NCI-H748 treated with DMSO at 0.1 percent for 48 hours (cell line): ENCODE measurements at places on chromosomes 7 and 10.
A peak's percentile ranks its signal among the peaks of the same experiment; 100 is the strongest.

- peak; percentile 62 for DNase-seq
These were observed 1.6 kb upstream of the ADARB2 start for GRCh38 chr10:1738950-1739349.

- no peak for DNase-seq
These were observed 7.7 kb downstream of the AGR3 start for GRCh38 chr7:16874066-16874465.

GRCh38 chr10:86545101-86545500 lies 23.5 kb upstream of the WAPL start:
- DNase-seq: no peak

DNA sequence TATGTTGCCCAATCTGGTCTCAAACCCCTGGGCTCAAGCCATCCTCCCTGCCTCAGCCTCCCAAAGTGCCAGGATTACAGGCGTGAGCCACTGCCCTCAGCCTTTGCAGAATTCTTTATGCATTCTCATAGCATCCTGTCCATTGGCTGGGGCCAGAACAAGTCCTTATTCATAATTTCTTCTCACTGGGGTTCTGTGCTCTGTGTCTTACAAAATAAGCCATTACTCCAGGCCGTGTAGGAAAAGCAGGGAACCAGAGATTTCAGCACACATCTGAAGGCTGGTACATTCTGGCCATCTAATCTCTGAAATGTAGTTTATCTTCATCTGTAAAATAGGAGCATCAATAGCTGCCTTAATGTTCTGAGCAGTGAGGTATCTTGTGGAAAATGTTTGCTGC lies 10.3 kb upstream of the OCM start:
- DNase-seq: no peak

GRCh38 chr7:81260152-81260551 lies 341.3 kb upstream of the SEMA3C start:
- DNase-seq: no peak

GRCh38 chr7:19747740-19748339 lies 25.6 kb downstream of the TMEM196 start:
- peak; percentile 46 for DNase-seq

GRCh38 chr10:71463111-71463510 lies 66.4 kb downstream of the CDH23 start:
- DNase-seq: no peak

GRCh38 chr7:42144604-42145003 lies 92.4 kb downstream of the GLI3 start:
- no peak for DNase-seq

DNA sequence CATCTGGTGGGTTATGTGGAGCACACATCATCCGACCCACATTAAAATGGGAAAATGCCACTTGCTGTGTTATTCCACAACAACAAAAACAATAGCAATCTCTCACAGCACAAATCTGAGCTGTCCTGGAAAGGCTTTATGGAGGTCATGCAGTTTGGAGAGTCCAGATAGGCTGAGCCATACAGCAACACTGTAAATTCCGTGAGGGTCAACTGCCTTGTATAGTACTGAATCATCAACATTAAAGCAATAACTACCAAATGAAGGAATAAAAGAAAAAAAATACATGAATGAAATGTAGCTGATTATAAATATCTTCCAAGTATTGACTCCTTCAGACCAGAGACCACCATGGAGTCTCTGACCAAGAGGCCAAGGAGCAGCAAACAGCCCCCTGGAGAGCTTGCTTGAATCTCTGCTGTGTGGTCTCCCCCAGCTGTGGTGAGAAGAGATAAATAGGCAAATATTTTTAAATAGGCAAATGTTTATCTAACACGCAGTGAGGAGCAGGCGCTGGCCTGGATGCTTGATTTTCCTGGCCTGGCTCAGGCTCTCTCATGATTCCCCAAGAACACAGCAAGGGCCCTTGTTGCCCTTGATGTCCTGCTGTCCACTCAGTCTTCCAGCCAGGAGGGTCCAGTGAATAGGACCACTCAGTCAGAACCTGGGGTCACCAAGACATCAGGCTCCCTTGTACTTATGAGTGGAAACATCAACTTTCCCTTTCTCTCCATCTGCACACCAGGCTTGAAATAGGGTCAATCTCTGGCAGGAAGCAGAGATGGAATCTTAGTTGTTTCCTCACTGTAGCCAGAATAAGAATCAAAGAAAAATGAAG lies 1021.3 kb downstream of the XPNPEP1 start:
- DNase-seq: no peak

DNA sequence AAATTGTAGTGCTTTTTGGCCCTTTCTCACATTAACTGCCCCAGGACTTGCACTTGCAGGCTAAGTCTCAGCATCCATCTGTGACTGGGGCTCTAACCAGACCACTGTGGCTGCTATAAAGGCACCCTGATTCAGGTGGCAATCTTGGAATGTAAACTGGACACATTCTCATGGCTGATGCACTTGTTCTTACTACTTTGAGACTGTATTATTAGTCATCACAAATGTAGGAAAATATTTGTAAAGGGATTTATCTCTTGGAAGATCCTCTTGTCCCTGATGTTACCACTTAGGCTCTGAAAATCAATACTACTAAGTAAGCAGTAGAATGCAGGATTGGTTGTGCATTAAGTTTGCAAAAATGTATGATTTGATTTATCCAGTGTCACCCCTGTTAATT lies 25.0 kb downstream of the PDE1C start:
- DNase-seq: no peak

- peak; percentile 55 for DNase-seq
These were observed 135.8 kb downstream of the ARID5B start for GRCh38 chr10:62037166-62037831.

DNA sequence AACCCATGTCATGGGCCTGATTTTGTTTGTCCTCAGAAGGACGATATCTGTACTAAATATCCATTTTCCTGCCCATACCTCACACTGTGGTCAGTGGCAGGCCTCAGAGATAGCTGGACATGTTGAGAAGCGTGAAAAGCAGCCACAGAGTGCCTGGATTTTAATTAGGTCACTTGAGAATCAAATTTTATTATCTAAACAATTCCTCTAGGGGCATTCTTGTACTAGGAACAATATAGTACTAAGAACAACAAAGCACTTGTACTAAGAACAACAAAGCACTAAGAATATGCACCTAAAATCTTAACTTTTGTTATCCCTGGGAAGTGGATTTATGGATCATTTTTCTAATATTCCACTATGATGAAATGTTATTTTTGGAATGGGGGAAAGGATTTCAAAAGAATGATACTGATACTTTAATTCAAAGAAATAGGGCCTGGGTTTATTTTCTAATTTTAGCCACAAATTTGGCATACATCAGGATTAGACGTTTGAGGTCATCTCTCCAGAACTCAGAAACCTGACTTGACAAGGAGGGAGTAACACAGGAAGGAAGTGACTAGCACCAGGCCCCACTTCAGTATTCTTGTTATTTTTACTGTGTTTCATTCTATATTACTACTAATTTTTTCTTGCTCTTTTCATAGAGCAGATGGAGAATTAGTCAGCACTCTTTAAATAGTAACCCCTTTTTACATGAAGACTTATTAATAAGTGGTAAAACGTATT lies 112.2 kb downstream of the EXOC4 start:
- DNase-seq: no peak

DNA sequence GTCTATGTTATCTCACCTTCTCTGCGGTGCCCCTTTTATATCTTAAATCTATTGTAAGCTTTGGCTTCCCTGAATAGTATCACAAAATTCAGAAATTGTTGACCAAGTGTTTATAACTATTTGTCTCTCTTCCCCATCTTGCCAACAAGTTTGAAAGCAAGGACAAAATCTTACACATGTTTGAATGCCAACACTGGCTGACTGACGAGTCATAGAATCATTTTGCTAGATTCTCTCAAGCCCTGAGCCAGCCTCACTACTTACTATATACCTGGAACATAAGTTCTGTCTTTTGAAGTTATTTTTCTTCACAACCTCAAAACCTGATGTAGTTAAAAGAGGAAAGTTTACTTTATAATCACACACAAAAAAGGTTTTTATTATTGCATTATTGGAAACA lies 700.7 kb downstream of the PHTF2 start:
- DNase-seq: no peak

GRCh38 chr7:32033006-32033405 lies 37.2 kb downstream of the PDE1C start:
- DNase-seq: no peak

- DNase-seq: no peak
These were observed 18.0 kb upstream of the DLG5 start for GRCh38 chr10:77944519-77944918.

DNA sequence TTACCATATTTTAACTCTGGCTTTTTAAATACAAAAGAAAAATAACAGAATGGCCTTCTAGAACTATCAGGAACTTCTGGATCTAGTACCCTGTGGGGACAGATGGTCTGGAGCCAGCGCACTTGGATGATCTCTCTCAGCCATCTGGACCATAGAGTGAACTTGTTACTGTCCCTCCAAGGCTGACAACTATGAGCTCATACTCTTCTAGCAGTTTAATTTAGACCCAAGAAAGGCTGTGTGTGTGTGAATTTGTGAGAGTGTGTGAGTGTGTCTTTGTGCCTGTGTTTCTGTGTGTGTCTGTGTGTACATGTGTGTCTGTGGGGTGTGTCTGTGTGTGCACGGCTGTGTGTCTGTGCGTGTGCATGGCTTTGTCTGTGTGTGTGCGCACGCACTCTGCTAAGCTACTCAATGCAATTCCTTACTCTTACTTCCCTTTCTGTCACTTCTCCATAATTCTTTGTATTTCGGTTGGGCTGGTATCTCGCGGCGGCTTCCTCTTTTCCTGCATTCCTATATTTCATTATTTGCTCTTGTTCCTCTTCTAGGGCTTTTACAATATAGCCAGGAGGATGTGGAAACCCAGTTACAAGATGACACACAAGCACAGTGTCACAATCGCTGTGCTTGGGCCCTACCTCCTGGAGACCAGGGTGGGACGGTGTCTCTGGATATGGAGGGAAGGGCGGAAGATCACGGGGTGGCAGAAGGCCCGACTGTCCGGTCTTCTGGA lies 51.9 kb downstream of the IKZF1 start:
- DNase-seq: no peak

DNA sequence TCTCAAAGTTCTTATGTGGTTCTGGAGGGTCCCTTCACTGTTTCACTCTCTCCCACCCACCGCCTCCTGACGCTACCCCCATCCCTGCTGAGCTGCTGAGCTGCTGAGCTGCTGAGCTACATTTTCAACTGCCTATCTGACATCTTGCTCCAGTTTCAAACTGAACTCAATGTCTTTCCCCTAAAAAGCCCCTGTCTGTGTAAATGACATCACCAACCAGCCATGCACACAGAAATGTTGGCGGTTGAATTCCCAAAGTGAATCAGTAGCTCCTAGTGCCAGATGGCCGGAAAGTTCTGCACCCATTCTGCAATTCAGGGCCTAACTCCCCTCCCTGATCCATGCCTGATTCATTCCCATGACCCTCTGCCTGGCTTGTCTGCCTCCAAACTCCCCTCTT lies 71.2 kb downstream of the WNT2 start:
- no peak for DNase-seq

DNA sequence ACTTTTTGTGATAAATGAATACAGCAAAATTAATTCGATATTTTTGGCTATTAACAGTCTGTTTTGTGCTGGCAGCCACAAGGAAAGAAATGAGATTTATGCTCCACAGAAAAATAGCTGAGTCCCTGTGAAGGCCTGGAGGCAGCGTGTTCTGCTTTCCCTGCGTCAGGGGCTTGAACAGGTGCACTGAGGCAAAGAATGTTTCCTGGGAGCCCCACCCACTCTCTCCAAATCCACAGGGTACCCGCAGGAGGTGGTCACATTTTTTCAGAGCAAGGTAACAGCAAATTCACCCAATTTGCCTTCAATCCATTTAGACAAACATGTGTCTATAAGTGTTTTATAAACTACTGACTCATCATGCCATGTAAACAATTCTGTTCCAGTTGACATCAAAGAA lies 308.1 kb downstream of the TCERG1L start:
- DNase-seq: peak; percentile 16

DNA sequence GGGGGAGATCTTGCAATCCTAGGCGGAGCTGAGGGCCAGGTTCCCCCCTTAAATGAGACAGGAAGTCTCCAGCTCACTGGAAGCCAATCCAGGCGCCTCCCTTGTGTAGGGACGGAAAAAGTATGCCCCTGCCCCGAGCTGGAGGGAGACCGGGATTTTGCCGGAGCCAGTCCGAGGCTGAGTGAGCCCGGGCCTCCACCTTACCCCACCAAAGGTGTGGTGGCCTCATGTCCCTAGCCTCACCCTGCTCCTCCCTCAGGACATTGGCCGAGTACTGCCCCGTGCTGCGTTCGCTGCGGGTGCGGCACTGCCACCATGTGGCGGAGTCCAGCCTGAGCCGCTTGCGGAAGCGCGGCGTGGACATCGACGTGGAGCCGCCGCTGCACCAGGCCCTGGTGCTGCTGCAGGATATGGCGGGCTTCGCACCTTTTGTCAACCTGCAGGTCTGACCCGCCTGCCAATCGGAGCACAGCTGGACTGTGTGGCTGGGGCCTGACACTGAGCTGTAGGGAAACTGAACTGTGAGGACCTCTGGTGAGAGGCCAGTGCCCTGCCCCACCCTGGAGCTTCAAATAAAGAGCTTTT lies 2.0 kb downstream of the FBXL15 start:
- DNase-seq: peak; percentile 5

- DNase-seq: no peak
These were observed 1.7 kb downstream of the TSPAN12 start for GRCh38 chr7:120856198-120856597.

DNA sequence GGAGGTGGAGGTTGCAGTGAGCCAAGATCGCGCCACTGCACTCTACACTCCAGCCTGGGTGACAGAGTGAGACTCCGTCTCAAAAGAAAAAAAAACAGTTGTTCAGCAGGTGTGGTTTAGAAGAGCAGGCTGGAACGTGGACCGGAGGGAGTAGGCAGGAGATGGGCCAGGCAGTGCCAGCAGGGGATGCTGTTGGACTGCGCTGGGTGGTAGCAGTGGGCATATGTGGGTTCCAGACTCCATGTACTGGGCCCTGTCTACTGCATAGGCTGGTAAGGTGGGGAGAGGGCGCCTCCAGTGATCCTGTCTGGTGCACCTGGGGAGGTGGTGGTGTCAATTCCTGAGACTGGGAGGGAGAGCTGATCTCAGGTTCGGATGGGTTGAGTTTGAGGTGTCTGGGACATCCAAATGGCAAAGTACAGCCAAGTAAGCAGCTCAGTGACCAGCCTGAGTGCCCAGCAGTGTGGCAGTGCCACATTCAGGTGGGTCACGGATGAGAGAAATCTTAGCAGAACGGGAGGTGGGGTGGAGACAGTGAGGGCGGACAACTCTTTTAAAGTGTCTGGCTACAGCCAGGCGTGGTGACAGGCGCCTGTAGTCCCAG lies 25.9 kb downstream of the SFXN4 start:
- no peak for DNase-seq

DNA sequence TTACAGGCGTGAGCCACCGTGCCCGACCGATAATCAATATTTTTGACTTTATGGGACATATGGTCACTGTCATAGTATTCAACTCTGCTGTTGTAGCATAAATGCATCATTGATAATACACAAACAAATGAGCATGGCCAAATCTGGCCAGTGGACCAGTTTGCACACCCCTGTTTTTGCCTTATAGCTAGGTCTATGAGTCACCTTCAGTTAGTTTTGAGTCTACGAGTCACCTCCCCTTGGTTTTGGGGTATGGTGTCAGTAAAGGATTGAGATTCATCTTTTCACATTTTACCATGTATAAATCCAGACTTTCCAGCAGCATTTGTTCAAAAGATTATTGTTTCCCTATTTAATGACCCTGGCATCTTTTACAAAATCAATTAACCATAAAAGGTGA lies 362.5 kb upstream of the NRP1 start:
- no peak for DNase-seq

- no peak for DNase-seq
These were observed 503.8 kb downstream of the GRID1 start for GRCh38 chr10:85862771-85863170.

GRCh38 chr7:32062150-32062549 lies 8.1 kb downstream of the PDE1C start:
- DNase-seq: no peak
